ENCODE measurements at places on chromosomes 5 and 9. TPM values are rescaled to one million over a fixed set of nuclear protein-coding genes. Genes with fewer than 3 reads are reported as not detected.

Gene SYK
- total RNA-seq, result 4.9 TPM

Gene GTF2H2
- 43.3 TPM for total RNA-seq

DNA sequence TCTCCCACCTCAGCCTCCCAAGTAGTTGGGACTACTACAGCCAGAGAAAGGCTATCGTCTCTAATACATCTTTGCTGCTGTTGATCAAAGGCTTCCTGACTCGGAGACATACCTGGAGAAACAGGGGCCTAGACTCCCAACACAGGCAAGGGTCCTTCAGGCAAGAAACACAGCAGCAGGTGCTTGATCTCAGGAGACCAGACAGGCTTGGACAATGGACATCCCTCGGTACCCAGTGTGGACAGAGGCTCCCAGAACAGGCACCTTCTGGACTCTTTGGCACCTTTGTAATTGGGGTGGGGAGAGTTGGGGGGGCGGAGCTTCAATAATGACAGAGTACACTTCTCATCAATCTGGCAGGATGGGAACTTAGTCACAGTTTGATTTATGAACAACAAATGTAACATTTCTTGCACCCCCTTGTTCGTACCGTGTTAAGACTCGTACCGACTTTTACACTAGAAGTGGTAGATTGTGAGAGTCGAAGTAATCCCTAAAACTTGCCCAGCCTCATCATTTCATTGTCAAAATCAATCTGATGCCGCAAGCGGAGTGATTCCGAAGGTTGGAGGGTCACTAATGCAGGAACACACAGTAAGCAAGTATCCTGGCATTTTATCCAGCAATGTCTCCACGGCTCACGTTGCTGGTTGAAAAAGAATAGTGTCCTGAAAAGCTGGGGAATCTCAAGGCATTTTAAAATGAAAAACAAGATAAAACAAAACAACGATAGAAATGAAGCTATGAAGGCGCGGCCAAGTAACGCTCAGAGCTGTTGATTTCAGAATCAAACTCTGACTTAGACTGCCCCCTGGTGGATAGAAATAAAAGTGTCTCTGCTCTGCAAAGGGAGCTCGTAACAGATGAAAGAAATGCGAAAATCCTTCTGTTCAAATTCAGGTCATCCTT lies 46.4 kb upstream of the STK32A start:
- DNase-seq, result peak; percentile 88

DNA sequence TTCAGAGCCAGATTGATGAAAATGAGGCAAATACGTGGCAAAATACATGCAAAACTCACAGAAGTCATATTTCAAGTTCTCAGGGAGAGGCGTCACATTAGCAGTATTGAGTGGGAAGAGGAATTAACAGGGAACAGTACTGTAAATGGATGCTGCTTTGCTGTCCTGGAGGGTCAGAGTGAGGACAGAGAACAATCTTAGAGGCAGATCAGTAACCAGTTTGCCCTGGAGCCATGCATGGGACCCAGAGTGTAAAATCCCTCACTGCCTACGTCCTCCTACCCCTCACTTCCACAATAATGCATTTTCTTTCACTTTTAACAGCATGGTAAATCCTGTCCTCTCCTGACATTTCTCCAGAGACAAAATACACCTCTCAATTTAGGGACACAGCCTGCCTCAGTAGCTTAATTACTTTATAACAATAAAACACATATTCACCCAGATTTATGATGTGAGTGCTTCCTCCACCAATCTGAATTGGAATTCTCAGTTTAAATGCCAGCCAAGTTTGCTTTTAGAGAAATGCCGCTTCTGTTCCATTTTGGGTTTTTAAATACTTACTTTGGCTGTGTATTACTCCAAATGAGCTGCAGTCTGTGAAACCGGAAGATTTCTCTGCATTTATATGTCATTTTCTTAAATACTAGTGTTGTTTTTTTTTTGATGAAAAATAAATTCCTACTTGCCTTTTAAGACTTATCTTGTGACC lies 70.0 kb downstream of the LMNB1 start:
- DNase-seq, result no peak

GRCh38 chr9:77841739-77842386 lies 189.7 kb downstream of the GNAQ start:
- DNase-seq, result no peak

Gene DDX4
- not detected for total RNA-seq

Gene UQCRQ
- 146 TPM for total RNA-seq

GRCh38 chr9:124551472-124552272 lies 44.5 kb upstream of the NR5A1 start:
- peak; percentile 72 for DNase-seq

GRCh38 chr5:120101771-120102170 lies 362.3 kb upstream of the PRR16 start:
- no peak for DNase-seq

DNA sequence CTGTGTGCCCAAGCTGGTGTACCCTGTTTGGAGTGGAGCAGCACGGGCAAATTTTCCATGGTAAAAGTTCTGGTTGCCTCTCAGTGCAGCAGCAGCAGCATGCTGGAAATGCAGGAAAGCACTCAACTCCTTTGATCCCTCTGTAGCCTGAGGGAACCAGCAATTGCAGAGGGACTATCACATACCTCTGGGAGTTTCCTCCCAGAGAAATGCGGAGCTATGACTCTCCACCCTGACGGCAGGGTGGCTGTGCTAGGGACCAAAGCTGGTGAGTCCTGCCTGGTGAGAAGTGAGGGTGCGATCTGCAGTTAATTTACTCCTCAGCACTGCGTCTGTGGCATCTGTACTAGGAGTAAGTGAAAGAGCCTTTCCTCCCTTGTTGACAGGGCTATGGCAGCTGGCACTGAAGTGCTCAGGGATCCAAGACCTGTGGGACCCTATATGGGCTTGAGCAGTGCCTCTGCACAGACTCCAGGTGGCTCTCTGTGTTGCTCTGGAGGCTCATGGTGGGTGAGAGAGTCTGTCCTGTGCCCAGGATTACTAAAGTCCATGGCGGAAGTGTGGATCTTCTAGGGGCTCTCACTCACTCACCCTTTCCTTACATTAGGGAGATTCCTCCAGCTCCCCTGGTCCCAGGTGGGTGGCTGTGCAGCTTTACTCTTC lies 601.2 kb upstream of the TYRP1 start:
- DNase-seq, result no peak

GRCh38 chr9:126684965-126685465 lies 71.3 kb downstream of the LMX1B start:
- DNase-seq, result no peak

GRCh38 chr5:82348784-82349425 lies 70.8 kb upstream of the RPS23 start:
- DNase-seq, result no peak

Gene FOXD4L4
- total RNA-seq, result 0.12 TPM

Gene OR13C2
- not detected for total RNA-seq

DNA sequence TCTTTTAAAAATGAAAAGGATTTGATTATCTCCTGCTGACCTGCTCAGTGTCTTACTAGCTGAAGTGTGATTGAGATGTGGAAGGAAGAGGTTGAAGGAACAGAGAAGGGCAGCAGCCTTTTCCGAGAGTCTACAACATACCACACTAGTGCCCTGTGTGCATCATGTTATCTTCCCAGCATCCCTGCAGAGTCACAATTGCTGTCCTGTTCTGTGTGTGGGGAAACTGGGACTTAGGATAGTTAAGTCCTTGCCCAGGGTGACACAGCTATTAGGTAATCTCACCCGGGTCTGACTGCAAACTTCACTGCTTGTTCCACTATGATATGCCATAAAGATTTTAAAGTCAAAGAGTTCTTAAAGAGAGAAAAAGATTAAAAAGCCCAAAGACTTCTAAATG lies 55.8 kb downstream of the FAM78A start:
- no peak for DNase-seq

- no peak for DNase-seq
These were observed 209.0 kb downstream of the SEC61B start for GRCh38 chr9:99431103-99431502.
